ENCODE measurements at places on chromosomes 7 and 10. TPM values are rescaled to one million over a fixed set of nuclear protein-coding genes. Genes with fewer than 3 reads are reported as not detected.

DNA sequence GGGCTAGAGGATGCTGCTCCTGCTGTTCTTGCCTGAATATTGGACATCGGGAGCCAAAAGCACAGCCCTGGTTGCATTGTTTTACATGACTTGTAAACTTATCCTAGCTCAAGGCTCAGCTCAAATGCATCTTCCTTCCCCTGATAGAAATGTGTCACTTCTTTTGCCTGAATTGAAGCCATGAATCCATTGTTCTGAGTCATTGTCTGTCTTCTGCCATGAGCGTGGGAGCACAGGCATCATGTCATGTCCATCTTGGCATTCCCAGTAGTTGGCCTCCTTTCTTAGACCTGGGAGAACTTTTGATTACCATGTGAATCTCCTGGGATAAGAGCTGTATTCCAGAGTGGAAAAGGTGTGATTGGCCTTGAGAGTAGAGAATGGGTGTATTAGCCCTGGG is 54.1 kb upstream of the OPN4 start:
- no peak for DNase-seq
- no peaks in the 10 kb centered on the region for H3K4me1 ChIP-seq
- H3K36me3 ChIP-seq: no peaks in the 10 kb centered on the region
- no peak overlapping the region for H3K27ac ChIP-seq
- peaks cover 3% of the 10 kb centered on the region for H3K27me3 ChIP-seq

DNA sequence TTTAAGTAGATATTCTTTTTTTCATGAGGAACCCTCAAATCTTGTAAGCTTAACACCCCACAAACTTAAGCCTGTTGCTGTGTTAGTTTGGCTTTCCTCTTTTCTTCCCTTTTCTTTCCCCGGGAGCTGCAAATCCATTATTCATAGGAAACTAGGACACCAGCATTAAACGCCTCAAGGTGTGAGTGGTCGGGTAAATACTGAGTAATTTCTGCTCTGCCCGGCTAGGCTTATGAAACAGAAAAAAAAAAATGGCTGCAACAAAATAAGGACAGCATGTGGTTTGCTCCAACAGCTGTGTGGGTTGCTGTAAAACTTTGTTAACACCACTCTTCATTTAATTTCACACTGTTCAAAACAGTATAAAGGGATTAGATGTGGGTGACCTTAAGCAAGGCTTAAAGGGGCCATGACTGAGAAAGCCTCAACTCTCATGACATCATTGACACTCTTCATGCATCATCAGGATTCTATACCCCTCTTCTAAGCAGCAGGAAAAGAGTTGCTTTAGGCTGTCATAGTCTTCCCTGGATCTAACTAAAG is 104.1 kb downstream of the AOAH start:
- peak overlapping the region; percentile 94 for H3K27ac ChIP-seq
- peak overlapping the region; percentile 68 for H3K4me3 ChIP-seq
- H3K4me1 ChIP-seq: peaks cover 67% of the 10 kb centered on the region
- DNase-seq: peak; percentile 56
- peaks cover 7% of the 10 kb centered on the region for H3K27me3 ChIP-seq
- H3K36me3 ChIP-seq: peaks cover 44% of the 10 kb centered on the region

DNA sequence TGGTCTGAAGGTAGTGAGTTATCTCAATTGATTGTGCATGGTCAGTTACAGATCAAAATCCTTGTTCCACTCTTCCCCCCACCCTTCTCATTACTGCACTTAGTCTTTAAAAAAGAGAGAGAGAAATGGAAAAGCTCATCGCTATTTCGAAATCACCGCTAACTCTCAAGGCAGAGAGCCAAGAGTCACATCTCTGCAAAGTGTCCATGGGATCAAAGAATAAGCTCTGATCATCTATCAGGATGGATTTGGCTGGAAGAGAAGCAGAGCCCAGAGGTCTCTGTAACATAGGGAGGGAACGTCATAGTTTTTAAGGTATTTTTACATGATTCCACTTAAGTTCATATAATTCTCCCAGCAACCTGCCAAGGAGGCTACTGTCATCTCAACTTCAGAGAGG is 30.0 kb upstream of the MYH16 start:
- DNase-seq: no peak
- no peak overlapping the region for H3K4me3 ChIP-seq
- no peaks in the 10 kb centered on the region for H3K27me3 ChIP-seq
- no peaks in the 10 kb centered on the region for H3K36me3 ChIP-seq
- no peak overlapping the region for H3K27ac ChIP-seq

GRCh38 chr7:30594048-30594539 is 584 bp upstream of the GARS1 start:
- H3K36me3 ChIP-seq: peaks cover 6% of the 10 kb centered on the region
- peak overlapping the region; percentile 97 for H3K4me3 ChIP-seq
- H3K27ac ChIP-seq: peak overlapping the region; percentile 99
- DNase-seq: no peak

DNA sequence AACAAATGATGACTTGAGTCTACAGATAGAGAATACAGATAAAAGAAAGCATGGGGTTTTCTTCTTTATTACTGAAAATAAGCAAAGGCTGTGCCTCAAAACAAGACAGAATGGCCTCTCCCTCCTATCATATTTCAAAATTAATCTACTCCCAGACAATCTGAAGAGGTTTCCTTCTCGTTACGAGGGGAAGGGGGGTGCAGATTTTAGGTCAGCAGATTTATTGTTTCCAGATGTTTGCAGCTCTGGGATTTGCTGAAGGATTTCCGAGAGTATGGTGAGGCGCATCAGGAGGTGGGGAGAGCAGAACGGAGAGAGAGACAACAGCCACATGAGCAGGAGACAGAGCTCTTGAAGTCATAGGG is 89.8 kb downstream of the KIAA1549 start:
- no peaks in the 10 kb centered on the region for H3K36me3 ChIP-seq
- no peak overlapping the region for H3K4me3 ChIP-seq
- peaks cover 2% of the 10 kb centered on the region for H3K4me1 ChIP-seq

DNA sequence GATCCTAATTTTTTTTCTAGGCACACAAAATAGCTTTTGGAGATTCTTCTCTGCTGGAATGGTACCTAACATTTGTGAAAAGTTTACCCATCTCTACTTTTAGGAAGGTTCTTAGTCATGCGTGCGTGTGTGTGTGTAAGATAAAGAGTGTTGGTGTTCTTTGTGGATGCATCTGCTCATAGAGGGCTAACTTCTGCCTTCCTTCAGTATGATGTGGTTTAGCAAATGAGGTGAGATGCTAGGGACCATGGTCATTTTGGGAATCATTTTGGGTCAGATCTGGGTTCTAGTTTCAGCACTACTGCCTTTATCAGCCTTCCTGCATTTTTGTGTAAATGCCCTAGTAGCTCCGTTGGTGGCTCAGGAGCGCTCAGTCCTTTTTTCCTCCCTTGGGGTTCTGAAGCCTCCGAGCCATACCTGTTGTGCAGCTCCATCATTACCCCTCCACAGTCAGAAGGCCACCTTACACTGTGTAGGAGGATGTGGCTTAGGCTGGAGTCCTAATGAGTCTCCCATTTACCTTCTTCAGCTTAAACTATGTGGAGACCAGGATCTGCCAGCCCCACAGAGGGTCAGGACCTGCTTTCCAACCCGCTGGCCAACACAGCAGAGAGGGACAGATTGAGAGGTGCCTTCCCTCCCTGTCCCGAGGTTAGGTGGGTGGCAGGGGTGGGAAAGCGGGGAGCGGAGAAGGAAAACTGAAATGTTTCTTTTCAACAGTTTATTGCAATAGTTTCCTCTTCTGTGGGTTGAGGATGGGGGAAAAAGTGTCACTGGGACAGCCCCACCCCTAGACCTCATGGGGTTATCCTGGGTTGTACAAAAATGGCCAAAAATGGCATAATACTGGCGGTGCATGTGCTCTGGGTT is 31.2 kb downstream of the TSPAN14 start:
- peaks cover 13% of the 10 kb centered on the region for H3K36me3 ChIP-seq
- peak overlapping the region; percentile 96 for H3K27ac ChIP-seq
- H3K4me3 ChIP-seq: peak overlapping the region; percentile 81
- DNase-seq: no peak
- peaks cover 8% of the 10 kb centered on the region for H3K27me3 ChIP-seq
- H3K4me1 ChIP-seq: peaks cover 96% of the 10 kb centered on the region

The GATA3 gene
- polyA plus RNA-seq: 36.8 TPM

The COA1 gene
- polyA plus RNA-seq: 99.7 TPM

The PHKG1 gene
- 0.10 TPM for polyA plus RNA-seq

The PPP1R3C gene
- not detected for polyA plus RNA-seq

The ARHGAP22 gene
- not detected for polyA plus RNA-seq

The FRAT1 gene
- 15.2 TPM for polyA plus RNA-seq
